ENCODE measurements at places on chromosomes 13 and 19. TPM values are rescaled to one million over a fixed set of nuclear protein-coding genes. Genes with fewer than 3 reads are reported as not detected.

Gene GGN
- 0.65 TPM for total RNA-seq

Gene ZNF432
- total RNA-seq: 5.7 TPM

Gene CYP4F22
- not detected for total RNA-seq

Gene PSG3
- not detected for total RNA-seq

Gene CILP2
- total RNA-seq: not detected

Gene CABP5
- not detected for total RNA-seq
